Neuronal stem cell (in vitro differentiated cells): ENCODE measurements at places on chromosomes 2 and 18.

GRCh38 chr2:46743021-46743420, 172.6 kb downstream of the MCFD2 start:
- DNase-seq: no peak

GRCh38 chr2:232230560-232230959, 148.0 kb upstream of the ALPP start:
- DNase-seq: peak; percentile 15

- DNase-seq: no peak
Measured at GRCh38 chr2:216752855-216753505, 57.6 kb upstream of the IGFBP5 start.

DNA sequence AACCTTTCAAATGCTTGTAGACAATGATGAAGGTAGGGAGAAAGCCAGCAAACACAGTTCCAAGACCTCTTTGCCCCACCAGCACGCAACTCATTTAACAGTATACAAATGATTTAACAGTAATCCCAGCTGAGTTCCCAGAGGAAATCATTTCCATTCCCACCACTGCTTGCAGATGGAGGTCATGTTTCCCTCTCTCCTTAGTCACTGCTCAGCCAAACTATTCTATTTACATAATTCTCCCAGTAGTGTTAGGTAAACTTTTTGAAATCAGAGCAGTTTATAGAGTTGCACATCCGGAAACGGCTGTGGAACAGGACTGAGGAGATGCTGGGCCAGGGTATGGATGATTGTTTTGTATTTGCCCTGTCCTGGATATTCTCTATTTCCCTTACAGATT, 328.5 kb downstream of the FIGN start:
- no peak for DNase-seq

DNA sequence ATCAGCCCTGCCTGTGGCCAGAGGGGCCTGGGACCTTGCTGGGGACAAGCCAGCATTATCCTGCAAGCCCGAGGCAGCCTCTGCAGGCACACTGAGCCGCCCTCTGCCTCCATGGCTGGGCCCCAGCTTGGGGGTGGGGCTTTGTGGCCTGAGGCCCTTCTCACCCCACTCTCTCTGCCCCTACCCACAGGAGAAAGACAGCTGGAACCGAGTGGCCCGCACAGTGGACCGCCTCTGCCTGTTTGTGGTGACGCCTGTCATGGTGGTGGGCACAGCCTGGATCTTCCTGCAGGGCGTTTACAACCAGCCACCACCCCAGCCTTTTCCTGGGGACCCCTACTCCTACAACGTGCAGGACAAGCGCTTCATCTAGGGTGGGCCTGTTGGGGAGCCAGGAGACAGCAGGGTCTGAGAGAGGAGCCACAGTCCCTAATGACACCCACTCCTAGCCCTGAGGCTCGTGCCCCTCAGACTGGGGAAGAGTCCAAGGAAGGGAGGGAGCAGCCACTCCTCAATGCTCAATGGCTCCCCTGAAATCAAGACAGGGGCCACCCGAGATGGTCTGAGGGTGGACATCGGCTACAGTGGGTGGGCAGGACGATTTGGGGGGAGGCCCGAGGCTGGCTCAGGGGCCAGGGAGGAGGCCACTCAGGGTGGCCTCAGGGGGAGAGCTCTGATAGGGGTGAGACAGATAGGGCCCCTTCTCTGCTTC, 4.4 kb upstream of the CHRNG start:
- no peak for DNase-seq

GRCh38 chr2:216648105-216648504, 14.9 kb downstream of the IGFBP2 start:
- DNase-seq: no peak
